ENCODE measurements at places on chromosomes 13 and 19.

DNA sequence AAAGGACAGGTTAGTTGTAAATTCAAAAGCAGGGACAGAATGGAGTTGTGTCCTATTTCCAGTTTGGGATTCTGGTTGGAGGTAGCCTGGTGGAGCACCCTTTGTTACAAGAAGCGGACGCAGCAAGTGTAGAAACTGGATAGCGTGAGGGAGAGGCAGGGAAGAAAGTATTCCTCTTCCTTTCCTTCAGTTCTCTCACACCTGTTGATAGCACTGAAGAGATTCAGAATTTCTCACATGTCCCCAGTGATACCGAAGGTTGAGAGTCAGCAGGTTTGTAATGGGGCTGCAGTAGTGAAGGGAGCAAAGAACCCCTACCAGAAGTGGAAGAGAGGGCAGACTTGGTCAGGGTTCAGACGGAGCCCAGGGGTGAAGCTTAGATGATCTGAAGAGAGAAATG is 399.2 kb downstream of the SPRY2 start:
- no peak for DNase-seq

DNA sequence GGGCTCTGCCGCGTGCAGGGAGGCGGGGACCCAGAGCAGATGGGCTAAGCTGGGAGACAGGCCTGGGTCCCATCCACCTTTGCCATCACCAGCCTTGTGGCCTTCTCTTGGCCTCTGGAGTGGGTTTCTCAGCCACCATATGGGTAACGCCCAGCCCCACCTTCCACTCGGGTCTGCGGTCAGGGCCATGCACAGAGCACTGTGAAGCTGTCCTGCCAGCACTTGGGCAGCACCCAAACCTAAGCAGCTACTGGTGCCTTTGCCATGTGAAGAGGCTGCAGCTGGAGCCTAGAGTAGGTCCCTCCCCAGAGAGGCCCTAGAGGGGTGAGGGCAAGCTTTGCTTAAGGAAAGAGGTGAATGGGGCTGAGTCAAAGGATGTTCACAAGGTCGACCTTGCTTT is 24.1 kb upstream of the NPAS1 start:
- no peak for DNase-seq

- no peak for DNase-seq
Measured at GRCh38 chr13:65292488-65292901, 1937.6 kb downstream of the PCDH9 start.

DNA sequence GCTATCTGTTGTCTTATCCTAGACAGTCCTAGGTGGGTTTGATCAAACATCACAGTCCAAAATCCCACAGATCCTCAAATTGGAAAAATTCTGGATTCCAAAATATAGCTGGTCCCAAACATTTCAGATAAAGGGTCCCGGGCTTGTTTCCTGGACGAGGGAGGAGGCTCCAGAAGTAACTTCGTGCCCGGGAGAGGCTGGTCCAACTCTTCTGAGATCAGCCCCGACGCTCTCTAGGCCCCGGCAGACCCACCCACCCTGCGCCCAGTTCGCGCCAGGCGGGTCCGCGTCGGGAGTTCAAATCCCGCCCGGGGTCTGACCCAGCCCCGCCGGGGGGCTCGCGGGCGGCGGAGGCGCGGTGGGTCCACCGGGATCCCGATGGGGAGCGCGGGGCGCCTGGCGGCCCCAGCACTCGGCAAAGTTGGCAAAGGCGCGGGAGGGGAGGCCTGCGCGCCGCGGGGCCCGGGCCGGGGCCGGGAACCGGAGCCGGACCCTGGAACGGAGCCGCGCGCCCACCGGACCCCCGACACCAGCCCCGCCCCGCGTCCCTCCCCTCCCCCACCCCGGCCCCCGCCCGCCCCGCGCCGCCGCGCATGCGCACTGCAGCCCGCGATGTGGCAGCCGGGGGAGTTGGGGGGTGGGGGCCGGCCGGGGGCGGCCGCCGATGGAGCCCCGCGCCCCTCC is 513 bp downstream of the MIER2 start:
- DNase-seq = no peak

- DNase-seq = no peak
Measured at GRCh38 chr19:51367255-51367564, 1.0 kb upstream of the ETFB start.

GRCh38 chr19:42250666-42251531 is 4.0 kb downstream of the ERF start:
- DNase-seq = no peak

DNA sequence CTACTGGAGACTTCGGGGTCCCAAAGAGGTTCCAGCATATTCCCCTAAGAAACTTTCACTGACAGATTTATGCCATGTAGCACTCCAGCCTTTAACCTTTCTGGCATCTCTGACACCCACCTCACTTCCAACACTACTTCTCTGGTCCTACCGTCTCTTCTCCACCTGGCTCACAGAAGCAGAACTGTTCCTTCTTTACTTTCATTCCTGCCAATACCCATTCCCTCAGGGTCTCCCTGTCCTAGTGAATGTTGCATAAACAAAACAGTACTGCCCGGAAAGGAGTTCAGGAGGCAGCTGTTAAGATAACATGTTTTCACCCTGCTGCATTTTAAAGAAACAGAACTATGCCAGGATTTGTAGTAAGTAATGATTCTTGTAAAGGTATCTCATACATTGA is 136.0 kb upstream of the MIR17HG start:
- no peak for DNase-seq

Data from activated CD4-positive, alpha-beta T cell treated with anti-CD3 and anti-CD28 coated beads, Interleukin-2, Interleukin-4, amounts not matched to agents 100 ng/mL and 50 ng/mL, durations not matched to agents 16 hours and 8 hours (primary cell).